ENCODE measurements at places on chromosomes 3 and 15.

GRCh38 chr3:69088063-69088462, 3.3 kb downstream of the ARL6IP5 start:
- no peak for DNase-seq

GRCh38 chr3:123708531-123708930, 123.7 kb upstream of the HACD2 start:
- DNase-seq = no peak

DNA sequence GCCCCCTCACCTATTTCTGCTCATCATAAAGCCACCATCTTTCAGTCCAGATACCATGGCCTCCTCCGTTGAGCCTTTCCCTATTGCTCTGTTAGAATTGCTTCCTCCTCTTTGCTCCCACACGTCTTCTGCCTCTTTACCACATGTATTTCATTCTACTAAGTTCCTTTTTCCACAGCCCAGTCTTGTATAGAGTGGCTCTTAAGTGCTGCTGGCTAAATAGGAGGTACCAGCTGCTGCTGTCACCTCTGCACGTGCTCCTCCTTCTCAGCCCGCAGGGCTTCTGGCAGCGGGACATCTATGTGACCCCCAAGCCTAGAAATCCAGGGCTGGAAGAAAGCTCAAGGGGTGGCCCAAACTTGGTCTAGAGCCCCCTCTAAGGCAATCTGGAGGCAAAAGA, 38.8 kb upstream of the PLXND1 start:
- no peak for DNase-seq

DNA sequence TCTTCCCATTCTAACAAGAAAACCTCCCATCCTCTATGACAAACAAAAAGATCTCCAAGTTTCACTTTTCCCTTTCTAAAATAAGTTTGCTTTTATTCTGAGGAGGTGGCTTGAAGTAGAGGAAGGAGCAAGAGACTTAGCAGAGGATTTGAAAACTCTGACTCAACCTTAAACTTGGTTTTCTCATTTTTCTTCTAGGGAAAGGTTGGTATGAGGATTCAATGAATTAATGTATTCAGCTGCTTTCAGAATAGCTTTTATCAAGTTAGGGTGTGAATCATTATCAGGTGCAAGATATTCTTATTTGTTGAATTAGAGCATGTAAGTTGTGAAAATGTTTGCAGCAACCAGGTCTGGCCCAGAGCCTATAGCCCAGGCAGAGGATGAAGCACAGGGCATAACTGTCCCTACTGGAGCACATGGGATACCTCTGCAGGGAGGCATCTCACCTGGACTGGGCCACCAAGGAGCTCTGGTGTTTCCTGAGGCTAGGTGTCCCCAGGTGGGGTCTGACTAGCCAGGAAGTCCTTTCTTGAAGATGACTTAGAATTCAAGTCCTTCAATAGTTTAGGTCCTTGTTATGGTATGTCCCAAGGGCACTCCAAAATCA, 42.3 kb downstream of the SATB1 start:
- no peak for DNase-seq

- no peak for DNase-seq
Measured at GRCh38 chr3:33636125-33636850, 81.8 kb downstream of the CLASP2 start.

DNA sequence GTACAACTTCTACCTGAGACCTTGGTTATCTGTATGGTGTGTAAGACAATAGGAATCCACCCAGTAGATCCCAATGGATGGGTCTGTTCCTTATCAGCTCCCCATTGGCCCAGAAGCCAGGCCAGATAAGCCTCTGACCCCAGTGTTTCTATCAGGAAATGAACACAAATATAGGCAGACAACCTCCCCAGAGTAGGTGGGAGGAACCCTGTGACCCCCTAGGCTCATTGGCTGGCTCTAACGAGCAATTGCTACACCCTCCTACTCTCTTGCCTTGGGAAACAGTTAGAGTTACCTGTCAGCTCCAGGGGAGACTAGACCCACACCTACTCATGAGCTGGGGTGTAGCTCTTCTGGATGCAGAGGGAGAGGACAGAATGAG, 299.9 kb downstream of the UACA start:
- no peak for DNase-seq

GRCh38 chr3:149016669-149017541, 25.6 kb downstream of the GYG1 start:
- no peak for DNase-seq

DNA sequence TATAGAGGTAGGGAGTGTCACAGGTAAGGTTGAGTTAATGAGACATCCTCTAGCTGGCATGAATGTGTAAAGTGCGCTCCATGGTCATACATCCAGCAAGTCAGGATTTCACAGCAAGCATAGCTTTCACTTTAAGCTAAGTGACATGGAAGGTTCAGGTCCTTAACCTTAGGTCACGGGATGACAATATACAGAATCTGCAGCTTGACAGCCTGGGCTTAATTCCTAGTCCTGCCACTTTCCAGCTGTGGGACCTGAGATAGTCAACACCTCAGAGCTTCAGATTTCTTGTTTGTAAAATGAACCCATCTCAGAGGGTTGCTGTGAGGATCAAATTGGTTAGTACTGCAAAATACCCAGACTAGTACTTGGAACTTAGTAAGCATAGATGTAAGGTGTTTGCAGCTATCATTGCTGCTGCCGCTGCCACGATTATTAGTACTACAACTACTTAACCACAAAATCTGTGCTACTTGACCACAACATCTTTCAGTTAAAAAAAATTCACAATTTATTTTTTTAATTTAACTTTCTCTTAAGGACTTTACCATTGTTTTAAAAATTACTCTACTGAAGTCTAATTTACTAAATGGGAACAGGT, 890.1 kb upstream of the CFAP20DC start:
- no peak for DNase-seq

DNA sequence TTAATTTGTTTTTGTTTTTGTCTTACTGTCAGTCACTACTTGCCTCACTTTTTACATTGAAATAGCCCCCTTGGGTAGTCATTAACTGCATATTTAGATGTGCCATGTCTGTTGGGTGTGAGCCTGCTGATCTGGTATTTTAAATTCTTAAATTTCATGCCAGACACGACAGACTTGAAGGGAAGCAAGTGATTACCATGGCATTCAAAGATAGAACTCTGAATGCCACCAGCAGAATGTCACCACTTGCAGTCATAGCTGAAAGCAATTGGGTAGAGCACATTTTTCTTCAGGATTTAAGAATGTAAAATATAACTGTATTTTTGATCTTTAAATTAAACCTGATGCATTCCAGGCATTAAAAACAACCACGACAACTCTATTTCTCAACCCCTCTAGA, 396.5 kb upstream of the ATP10A start:
- DNase-seq = no peak

DNA sequence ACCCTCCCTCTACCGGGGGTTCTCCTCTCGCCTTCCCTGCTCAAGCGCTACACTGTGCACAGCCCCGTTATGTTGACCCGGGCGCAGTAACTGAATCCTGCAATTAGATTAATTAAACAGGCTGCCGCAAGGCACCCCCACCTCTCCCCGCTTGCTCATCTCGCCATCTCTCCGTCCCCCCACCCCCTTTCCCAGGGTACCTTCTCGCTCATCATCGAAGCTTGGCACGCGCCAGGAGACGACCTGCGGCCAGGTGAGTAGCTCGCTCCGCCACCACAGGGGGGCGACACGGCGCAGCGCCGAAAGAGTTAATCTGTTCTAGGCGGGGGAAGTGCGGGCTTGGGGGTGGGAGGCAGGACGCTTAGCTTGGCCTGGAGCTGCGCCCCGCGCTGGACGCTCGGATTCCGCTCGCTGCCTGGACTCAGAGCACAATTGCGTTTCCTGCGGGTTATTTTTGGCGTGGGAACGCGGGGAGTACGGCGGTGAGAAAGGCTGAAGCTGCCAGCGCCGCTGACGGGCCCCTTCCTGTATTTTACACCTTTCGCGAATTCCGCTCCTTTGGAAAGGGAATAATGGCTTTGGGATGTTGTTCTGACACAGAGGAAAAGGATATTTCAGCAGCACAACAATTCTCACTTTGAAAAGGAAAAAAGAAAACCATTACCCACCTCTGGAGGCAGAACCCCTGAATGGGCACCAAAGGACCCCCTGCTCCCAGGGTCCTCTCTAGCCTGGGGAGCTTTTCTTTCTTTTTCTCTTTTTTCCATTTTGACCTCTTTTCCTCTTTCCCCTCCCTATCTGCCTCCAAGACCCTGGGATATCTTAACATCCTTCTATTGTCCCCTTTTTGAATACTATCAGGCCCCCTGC, 1.5 kb downstream of the DLL4 start:
- DNase-seq = no peak

GRCh38 chr3:10792208-10792607, 23.8 kb upstream of the SLC6A11 start:
- DNase-seq = no peak

DNA sequence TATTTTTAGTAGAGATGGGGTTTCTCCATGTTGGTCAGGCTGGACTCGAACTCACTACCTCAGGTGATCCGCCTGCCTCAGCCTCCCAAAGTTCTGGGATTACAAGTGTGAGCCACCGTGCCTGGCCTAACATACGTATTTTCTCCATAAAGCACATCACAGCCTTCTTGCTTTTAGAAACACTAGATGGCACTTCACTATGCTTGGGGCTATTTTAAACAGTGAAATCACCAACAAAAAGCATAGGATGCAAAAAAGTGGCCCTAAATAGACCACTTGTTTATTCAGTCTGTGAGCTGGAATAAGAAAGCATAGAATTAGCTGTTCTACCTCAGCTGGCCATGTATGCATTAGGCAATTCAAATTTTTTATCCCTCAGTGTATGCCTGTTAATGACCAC, 46.0 kb downstream of the PRICKLE2 start:
- no peak for DNase-seq

DNA sequence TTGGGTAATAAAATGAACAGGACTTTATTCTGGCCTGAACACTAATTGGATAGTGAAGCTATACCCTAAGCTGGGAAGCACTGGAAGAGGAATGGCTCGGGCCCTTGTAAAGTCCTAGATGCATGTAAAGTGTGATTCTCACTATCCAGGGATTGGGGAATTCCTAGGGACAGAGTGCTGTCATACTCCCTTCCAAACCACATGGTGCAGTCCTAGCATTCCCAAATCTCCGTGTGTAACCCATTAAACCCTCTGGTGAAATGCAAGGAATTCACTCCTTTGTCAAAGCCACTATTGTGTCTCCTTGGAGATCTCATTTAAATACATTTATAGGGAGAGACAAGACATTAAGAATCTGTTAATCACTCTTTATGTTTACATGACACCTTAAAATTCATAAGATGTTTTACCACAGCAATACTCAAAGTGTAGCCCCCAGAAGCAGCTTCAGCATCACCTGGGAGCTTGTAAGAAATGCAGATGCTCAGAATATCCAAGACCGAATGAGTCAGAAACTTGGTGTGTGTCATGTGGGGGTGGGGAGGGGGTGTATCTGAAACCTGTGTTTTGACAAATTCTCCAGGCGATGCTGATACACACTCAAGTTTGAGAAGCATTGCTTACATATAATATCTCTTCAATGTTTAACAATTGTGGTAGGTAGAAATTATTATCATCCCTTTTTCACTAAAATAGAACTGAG, 121.8 kb upstream of the NPHP3 start:
- DNase-seq = no peak

DNA sequence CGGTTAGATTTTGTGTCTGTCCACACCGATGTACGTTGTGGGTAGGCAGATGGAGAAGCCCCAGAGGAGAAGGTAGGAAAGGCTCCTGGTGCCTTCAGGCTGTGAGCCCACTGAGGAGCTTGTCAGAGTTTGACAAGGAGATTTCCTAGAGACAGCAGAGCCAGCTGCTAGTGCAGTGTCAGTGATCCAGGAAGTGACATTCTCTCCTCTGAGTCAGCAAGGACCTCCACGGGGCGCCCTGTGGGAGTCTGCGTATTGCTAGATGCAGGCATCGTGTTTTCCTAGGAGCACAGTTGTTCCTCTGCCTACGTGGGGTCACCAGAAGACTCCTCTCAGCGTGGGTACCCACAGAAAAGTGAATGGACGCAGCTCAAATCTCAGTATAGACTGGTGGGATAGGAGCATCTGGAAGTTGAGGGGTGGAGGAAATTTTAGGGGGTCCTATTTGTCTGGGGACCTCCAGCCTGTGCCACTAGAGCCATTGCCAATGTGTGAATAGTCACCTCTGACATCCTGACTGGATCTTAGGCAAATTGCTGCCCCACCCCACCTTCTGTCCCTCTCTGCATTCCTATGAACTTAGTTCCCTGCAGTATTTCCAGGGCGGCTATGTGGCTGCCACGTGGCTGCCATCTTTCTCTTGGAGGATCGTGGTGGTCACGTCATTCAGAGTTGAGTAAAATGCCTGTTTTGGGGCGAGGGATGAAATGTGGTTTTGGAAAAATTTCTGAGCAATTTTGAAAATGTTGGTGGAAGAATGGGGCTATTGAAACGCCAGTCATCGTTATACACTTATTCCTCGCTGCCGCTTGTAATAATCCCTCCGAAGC, 84.8 kb upstream of the KLHL25 start:
- no peak for DNase-seq

DNA sequence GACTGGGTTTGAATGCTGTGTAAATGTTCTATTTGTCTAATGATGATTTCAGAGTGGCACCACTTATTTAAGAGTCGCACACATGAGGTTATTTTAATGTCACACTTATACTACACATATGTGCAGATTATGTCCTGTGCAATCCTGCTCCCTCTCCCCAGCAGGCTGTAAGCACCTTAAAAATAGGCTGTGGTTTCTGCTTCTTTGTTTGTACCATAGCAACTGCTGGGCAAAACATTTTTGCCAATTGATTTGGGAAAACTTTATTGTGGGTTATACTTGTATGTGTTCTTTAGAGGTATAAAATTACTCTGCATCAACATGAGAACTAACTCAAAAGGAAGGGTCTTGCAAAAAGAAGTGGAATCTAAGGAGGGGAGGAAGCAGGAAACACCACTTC, 318.5 kb downstream of the NTRK3 start:
- DNase-seq = no peak

DNA sequence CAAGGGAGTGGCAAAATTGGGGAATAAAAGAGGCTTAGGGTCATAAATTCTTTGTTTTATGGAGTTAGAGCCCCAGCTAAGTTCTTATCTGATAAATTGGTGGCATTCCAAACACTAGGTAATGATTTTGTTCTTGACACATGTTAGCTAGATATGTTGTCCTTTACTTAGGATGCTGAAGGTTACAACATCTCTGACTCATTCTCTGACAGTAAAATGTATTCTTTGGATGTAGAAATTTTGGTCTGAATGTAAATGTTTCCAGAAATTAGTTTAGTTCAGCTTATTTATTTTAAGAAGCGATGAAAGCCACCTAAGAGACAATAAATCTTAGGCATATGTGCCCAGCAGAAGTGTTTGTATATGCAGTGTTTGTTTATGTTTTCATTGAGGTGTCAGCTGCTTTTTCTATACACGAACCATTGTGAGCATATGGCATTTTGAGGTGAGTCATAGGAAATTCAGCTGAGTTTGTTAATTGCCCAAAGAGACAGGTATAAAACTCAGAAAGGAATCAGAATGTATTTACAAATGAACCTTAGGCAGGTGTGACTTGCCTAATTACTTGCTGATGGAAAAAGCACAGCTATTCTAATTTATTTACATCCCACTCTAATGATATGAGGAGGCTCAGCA, 247.7 kb downstream of the AGBL1 start:
- no peak for DNase-seq

- DNase-seq = no peak
Measured at GRCh38 chr15:61266921-61267320, 37.8 kb upstream of the RORA start.

GRCh38 chr3:187870360-187871203, 125.3 kb upstream of the BCL6 start:
- DNase-seq = no peak

- DNase-seq = no peak
Measured at GRCh38 chr3:142647856-142648255, 51.7 kb downstream of the PLS1 start.

Data from NCI-H1436 treated with DMSO at 0.1 percent for 48 hours (cell line).